ENCODE measurements at places on chromosomes 4 and X. TPM values are rescaled to one million over a fixed set of nuclear protein-coding genes. Genes with fewer than 3 reads are reported as not detected.

- DNase-seq, result no peak
Observed at GRCh38 chr4:5164221-5164912, 113.1 kb downstream of the STK32B start.

- DNase-seq, result no peak
Observed at GRCh38 chr4:89579771-89580170, 257.2 kb downstream of the SNCA start.

- DNase-seq, result peak; percentile 62
Observed at GRCh38 chr4:173013232-173013930, 155.2 kb upstream of the GALNT7 start.

DNA sequence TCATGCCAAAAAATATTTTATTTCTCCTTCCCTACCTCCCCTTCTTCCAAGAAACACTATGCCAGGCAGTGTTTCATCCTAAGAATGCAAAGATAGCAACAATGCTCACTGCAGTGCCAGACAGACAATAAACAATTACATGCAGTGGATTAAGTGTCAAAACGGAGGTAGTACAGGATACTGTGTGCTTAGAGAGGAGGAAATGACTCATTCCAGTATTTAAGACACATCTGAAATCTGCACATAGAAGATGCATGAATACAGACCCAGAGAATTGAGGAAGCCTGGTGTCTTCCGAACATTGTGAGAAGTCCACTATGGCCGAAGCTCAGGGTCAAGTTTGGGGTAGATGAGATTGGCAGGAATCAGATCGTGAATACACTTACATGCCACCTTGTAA, 326.4 kb downstream of the PPP3CA start:
- peak; percentile 87 for DNase-seq

DNA sequence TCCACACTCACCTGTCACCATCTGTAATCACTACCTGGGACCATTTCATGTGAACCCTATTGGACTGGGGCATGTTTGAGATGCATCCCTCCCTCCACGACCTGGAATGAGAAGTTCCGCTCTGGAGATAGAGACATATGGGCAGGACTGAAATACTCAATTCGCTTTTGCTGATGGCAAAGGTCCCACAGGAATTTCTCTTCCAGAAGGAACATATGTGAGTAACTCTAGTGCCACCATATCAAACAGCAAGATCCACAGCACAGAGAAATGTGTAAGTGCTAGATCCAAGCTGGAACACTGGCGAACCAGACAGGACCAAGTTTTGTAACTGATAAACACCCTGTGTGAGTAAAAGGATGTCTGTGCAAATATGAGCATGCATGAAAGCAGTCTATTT, 43.9 kb downstream of the SEL1L3 start:
- no peak for DNase-seq

- no peak for DNase-seq
Observed at GRCh38 chr4:143260750-143261149, 75.9 kb upstream of the GAB1 start.

- no peak for DNase-seq
Observed at GRCh38 chr4:17009871-17010367, 111.5 kb upstream of the LDB2 start.

GRCh38 chrX:24732766-24733500, 39.2 kb downstream of the POLA1 start:
- no peak for DNase-seq

GRCh38 chrX:41108007-41108406, 22.8 kb downstream of the USP9X start:
- DNase-seq, result no peak

DNA sequence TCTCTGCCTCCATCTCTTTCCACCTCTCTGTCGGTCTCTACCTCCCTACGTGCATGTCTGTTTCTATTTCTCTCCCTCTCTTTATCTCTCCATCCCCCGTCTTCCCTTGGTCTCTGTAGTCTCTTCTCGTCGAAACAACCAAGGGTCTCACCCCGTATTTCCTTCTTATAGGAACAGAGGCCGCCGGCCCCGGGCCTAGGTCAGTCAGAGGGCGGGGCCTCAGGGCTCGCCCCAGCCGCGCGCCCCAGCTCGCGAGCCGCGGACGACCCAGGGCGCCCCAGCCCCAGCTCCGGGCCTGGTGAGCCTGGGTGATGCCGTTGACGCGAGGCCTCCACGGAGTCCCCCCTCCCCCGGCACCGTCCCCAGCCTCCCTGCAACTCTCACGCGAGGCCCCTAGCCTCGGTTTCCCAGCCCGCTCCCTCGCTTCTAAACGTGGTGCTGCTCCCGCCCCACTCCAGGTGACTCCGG, 6.6 kb downstream of the TIMM17B start:
- no peak for DNase-seq

- peak; percentile 83 for DNase-seq
Observed at GRCh38 chr4:84573385-84574068, 9.4 kb upstream of the CDS1 start.

DNA sequence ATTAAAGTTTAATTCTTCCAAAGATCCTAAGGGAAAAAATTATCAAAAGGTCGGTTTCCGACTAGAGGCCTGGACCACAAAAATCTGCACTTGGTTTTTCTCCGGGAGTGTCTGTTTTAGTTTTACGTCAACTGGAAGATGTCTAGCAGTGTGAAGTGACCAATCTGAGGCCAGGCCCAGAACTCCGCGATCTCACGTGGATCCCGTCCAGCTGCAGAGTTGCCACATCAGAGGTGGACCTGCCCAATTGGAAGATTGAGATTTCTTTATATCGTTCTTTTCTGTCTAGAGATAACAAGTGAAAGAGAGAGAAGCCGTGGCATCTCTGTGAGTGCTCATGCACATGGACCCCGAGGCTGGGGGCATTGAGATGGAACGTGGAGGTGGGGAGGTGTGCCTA, 115.8 kb downstream of the AFF1 start:
- no peak for DNase-seq

DNA sequence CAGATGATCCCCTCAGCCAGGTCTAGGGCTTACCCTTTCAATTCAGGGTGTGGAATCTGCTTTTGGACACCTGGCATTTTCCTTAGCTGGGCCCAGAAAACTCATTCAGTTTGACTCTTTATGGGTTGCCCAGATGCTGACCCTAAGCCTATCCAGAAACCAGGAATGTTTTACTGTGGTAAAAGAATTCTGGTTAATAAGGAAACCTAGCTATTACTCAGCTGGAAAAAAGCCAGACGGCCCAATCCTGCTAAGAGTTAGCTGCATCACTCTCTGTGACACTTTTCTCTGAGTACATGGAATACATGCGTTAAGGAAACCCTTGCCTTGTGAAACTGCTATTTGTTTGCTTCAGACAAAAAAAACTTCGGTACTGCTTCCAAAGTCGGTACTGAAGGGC, 28.0 kb downstream of the ING2 start:
- DNase-seq, result peak; percentile 61

GRCh38 chrX:7047951-7048350, 99.6 kb upstream of the STS start:
- no peak for DNase-seq

GRCh38 chr4:128384765-128385598, 97.4 kb upstream of the PGRMC2 start:
- DNase-seq, result no peak

DNA sequence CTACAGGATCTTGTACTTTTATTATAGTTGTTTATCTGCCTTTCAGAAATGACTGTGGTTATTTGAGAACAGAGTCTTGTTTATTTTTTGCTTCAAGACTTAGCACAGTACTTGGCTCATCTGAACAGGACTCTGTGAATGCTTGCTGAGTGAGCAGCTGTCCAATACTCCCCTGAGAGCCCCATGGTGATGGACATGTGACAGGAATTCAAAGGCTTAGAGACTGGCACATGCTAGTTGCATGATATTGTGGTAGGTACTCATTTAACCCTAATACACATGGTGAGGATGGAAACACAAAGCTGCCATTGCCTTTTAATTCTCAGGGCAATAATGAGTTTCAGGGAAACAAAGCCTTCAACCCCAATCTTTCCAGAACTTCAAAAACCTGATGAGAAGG, 97.3 kb downstream of the GEMIN8 start:
- DNase-seq, result no peak

DNA sequence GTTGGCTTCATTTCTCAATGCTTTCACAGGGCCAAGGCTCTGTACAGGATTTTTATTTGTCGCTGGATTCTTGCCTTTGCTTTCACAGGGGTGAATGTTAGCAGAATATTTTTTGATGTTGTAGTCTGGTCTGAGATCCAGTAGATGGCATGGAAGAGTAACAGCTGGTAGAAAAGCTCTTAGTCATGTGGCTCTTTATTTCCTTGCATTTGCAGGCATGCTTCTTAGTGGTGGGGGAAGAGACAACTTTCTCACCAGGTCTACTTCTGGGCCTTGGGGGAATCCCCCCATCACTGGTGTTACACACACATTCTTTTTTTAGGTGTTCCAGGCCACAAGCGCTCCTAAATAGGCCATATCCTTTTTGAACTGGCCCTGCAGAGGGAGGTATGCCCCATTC, 58.2 kb upstream of the DKK2 start:
- peak; percentile 52 for DNase-seq

DNA sequence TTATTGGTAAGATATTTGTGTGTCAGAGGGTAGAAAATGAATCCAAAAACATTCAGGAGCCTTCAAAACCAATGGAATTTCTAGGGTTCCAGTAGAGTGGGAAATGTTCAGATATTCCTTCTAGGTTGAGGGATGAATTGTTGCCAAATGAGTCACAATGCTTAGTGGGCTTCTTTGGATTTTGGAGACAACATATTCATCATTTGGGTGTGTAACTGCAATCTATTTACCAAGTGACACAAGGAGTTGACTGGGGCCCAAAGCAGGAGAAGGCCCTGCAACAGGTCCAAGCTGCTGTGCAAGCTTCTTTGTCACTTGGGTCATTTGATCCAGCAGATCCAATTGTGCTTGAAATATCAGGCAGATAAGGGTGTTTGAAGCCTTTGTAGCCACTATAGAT, 551.5 kb upstream of the PITX2 start:
- DNase-seq, result peak; percentile 54

DNA sequence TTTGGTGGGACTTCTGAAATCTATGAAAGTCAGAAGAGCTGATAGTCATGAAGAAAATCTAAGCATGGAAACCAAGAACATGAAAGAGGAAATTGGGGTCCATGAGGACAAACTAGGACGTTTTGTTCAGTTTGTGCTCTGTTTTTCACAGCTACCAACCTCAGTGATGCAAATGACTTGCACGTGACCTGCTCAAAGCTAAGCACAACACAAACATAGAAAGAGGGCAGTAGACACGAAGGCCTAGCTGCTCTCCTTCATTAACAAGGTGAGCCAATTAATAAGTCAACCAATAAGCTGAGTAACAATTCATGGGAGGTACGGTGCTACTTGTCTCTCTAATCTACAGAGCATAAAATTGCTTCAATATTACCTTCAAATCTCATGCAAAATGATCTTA, 684.1 kb downstream of the TRAM1L1 start:
- DNase-seq, result no peak

SOX3 gene
- total RNA-seq, result not detected

MAGEB17 gene
- total RNA-seq, result not detected

LRIT3 gene
- not detected for total RNA-seq

SULT1E1 gene
- 0.11 TPM for total RNA-seq

CSAG1 gene
- 71.6 TPM for total RNA-seq

HEPH gene
- total RNA-seq, result 2.7 TPM

MAGEA11 gene
- total RNA-seq, result 60.1 TPM

GAGE12H gene
- total RNA-seq, result not detected

MTMR1 gene
- 10.7 TPM for total RNA-seq

VCX2 gene
- 0.13 TPM for total RNA-seq

CXorf49 gene
- not detected for total RNA-seq

P2RY4 gene
- total RNA-seq, result not detected

RGN gene
- not detected for total RNA-seq

QRFPR gene
- total RNA-seq, result not detected

NAT8L gene
- total RNA-seq, result 5.6 TPM

AKAP14 gene
- not detected for total RNA-seq

IBSP gene
- total RNA-seq, result not detected

PCDH18 gene
- total RNA-seq, result 1.3 TPM

IL13RA1 gene
- total RNA-seq, result 29.3 TPM

ART3 gene
- total RNA-seq, result not detected

CT45A9 gene
- total RNA-seq, result not detected

SH3RF1 gene
- total RNA-seq, result 9.0 TPM
